ENCODE measurements at places on chromosomes 3 and 15.

GRCh38 chr3:32198714-32199113, 39.8 kb upstream of the CMTM8 start:
- DNase-seq = no peak

GRCh38 chr3:143771258-143771657, 77.0 kb downstream of the SLC9A9 start:
- DNase-seq = no peak

GRCh38 chr15:64807051-64807749, 18.2 kb downstream of the PIF1 start:
- DNase-seq = no peak

DNA sequence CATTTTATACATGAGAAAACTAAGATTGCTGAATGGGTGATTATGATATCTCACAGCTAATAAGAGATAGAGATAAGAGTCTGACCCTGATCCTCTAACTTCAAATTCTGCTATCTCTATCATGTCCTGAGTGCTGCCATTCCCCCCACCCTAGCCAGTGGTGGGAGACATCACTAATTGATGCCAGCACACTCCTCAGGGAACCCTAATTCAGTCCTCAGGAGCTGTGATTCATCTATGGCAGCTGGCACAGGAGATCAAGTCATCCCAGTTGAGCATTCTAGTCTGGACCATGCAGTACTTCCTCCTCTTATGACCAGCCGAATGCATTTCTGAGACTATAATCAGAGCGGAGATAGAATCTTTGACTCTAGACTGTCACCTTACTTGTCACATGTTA, 71.9 kb downstream of the SYNM start:
- no peak for DNase-seq

DNA sequence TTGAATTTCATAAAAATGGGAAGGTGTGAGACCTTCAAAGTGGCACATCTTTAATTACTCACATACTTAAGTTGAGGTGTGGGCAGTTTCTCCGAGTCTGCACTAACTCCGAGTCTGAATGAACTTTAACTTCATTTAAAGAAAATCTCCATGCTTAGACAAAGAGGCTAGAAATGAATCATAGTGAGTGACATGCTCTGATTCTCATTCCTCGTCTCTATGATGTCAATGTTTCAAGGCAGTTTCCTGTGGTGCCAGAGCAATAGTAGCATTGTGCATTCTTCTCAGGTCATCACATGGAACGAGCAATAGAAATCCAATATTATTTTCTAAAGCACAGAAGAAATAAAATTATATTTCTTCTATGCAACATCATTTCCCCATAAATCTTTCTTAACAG, 224.8 kb downstream of the KCNMB2 start:
- DNase-seq = no peak

DNA sequence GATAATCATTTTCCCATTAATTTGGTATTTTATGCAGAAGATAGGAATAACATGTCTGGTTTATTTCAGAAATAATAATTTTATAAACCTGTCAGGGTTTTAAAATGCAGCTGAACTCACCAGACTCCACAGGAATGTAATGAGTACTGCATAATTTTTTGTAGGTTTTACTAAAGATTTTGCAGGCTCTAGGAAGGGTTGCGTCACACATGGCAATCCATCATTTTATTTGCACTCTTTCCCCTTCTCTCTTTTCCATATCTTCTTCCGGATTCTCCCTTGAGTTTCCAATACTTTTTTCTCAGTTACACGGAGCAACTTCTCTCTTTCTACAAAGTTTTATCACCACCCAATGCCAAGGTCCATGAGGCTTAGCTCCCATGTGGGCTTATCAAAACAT, 234.7 kb downstream of the NFKBIZ start:
- no peak for DNase-seq
